Articular chondrocyte of knee joint (primary cell): ENCODE measurements at places on chromosomes 13 and 19. TPM values are rescaled to one million over a fixed set of nuclear protein-coding genes. Genes with fewer than 3 reads are reported as not detected.

Gene CEACAM18
- not detected in 2 replicates for total RNA-seq

Gene GPR12
- not detected in 2 replicates for total RNA-seq

Gene KANK3
- 0.11 and 0.26 TPM in 2 replicates for total RNA-seq

Gene NLRP9
- not detected in 2 replicates for total RNA-seq

Gene FPR3
- not detected in 2 replicates for total RNA-seq

Gene RGL3
- total RNA-seq, result 4.3 and 6.5 TPM in 2 replicates

Gene TLE2
- 4.5 and 8.1 TPM in 2 replicates for total RNA-seq

Gene MBD3L2B
- not detected in 2 replicates for total RNA-seq

Gene UBE2S
- 32.4 and 36.3 TPM in 2 replicates for total RNA-seq

Gene CGB1
- not detected in 2 replicates for total RNA-seq

Gene CRB3
- 0.32 TPM in 1 of 2 replicates, not detected in the other for total RNA-seq
